Epithelial cell of proximal tubule (primary cell): ENCODE measurements at places on chromosomes 7 and 10. TPM values are rescaled to one million over a fixed set of nuclear protein-coding genes. Genes with fewer than 3 reads are reported as not detected.

Gene OPN1SW
- not detected in 2 replicates for total RNA-seq

Gene PALD1
- 3.3 and 3.5 TPM in 2 replicates for total RNA-seq

Gene TUBB8
- total RNA-seq = 0.29 and 2.1 TPM in 2 replicates

Gene BMPER
- total RNA-seq = 0.29 TPM in 2 replicates

Gene FLNC
- total RNA-seq = 149 and 173 TPM in 2 replicates

Gene AOAH
- total RNA-seq = 0.51 and 1.2 TPM in 2 replicates

Gene STEAP1B
- total RNA-seq = 0.17 and 5.0 TPM in 2 replicates

Gene LIPN
- not detected in 2 replicates for total RNA-seq

Gene HOXA7
- total RNA-seq = 21.4 and 27.9 TPM in 2 replicates

Gene NAT16
- total RNA-seq = 0.12 TPM in 1 of 2 replicates, not detected in the other

Gene ALDH18A1
- total RNA-seq = 82.5 and 91.8 TPM in 2 replicates

Gene CLDN12
- 25.2 and 53.3 TPM in 2 replicates for total RNA-seq

Gene CALCR
- total RNA-seq = not detected in 2 replicates

Gene GPR26
- not detected in 2 replicates for total RNA-seq

Gene STK31
- total RNA-seq = 0.12 and 0.43 TPM in 2 replicates

Gene ASB10
- not detected in 2 replicates for total RNA-seq

Gene SPOCK2
- total RNA-seq = 27.9 and 63.7 TPM in 2 replicates

Gene SLC25A28
- total RNA-seq = 3.1 and 8.3 TPM in 2 replicates

Gene CHAT
- not detected in 2 replicates for total RNA-seq

Gene OR2A7
- total RNA-seq = 2.0 and 8.0 TPM in 2 replicates

Gene TMEM213
- total RNA-seq = 0.07 TPM in 1 of 2 replicates, not detected in the other

Gene ENTPD1
- total RNA-seq = not detected in 2 replicates

Gene GNGT1
- not detected in 2 replicates for total RNA-seq

Gene WIPF3
- 0.23 and 0.36 TPM in 2 replicates for total RNA-seq

Gene RAPGEF5
- total RNA-seq = 2.3 and 8.3 TPM in 2 replicates

Gene RAMP3
- not detected in 2 replicates for total RNA-seq

Gene OR2A5
- not detected in 2 replicates for total RNA-seq

Gene NUTM2E
- total RNA-seq = 0.22 TPM in 1 of 2 replicates, not detected in the other

Gene TEX36
- total RNA-seq = not detected in 2 replicates

Gene DPYSL4
- 1.7 and 3.3 TPM in 2 replicates for total RNA-seq

Gene SPDYE9
- not detected in 2 replicates for total RNA-seq

Gene NRF1
- 6.6 and 6.8 TPM in 2 replicates for total RNA-seq

Gene GRID2IP
- total RNA-seq = not detected in 2 replicates

Gene KNDC1
- total RNA-seq = 0.06 and 0.65 TPM in 2 replicates

Gene CLCN1
- total RNA-seq = not detected in 2 replicates

Gene VWA2
- total RNA-seq = 0.43 and 1.2 TPM in 2 replicates

Gene SPDYE2
- total RNA-seq = not detected in 2 replicates

Gene TYW1B
- total RNA-seq = 0.80 and 1.3 TPM in 2 replicates

Gene DYNC1I1
- total RNA-seq = 0.06 and 0.14 TPM in 2 replicates

Gene FAM149B1
- total RNA-seq = 4.3 and 8.4 TPM in 2 replicates

Gene CNPY1
- not detected in 2 replicates for total RNA-seq

Gene SPDYE5
- total RNA-seq = not detected in 2 replicates

Gene MKI67
- 40.6 and 44.9 TPM in 2 replicates for total RNA-seq

Gene WNT16
- total RNA-seq = 0.22 TPM in 1 of 2 replicates, not detected in the other

Gene PDE6C
- total RNA-seq = not detected in 2 replicates

Gene FIS1
- 189 and 215 TPM in 2 replicates for total RNA-seq

Gene TACR2
- total RNA-seq = 0.23 TPM in 1 of 2 replicates, not detected in the other

Gene SLC26A5
- total RNA-seq = not detected in 2 replicates

Gene ECHDC3
- total RNA-seq = 20.2 and 26.3 TPM in 2 replicates

Gene SPDYE1
- total RNA-seq = not detected in 2 replicates

Gene SNX8
- total RNA-seq = 9.0 and 36.4 TPM in 2 replicates

Gene CUBN
- total RNA-seq = under 0.01 and 0.17 TPM in 2 replicates

Gene PFKP
- total RNA-seq = 377 and 402 TPM in 2 replicates

Gene GJC3
- total RNA-seq = not detected in 2 replicates

Gene MSMB
- not detected in 2 replicates for total RNA-seq

Gene PUS7
- 28.3 and 30.2 TPM in 2 replicates for total RNA-seq
